Kasumi-1 (cell line): ENCODE measurements at places on chromosomes 7 and 10.

DNA sequence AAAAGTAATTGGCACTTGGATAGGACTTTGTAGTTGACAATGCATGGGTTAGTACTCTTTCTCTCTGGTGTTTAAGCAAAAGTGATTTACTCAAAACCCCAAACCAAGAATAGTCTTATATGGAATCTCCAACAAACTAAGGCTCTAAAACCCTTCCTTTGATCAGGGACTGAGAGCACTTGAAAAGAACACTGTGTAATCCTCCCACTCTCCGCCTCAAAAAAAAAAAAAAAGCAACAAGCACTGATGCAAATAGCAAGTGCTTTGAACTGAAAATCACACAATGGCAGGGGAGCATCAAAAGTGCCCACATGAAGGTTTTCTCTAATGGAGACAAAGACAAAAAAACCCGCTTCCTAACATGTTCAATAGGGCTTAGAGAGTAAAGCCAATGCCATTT is 467.9 kb upstream of the AUTS2 start:
- DNase-seq = no peak

DNA sequence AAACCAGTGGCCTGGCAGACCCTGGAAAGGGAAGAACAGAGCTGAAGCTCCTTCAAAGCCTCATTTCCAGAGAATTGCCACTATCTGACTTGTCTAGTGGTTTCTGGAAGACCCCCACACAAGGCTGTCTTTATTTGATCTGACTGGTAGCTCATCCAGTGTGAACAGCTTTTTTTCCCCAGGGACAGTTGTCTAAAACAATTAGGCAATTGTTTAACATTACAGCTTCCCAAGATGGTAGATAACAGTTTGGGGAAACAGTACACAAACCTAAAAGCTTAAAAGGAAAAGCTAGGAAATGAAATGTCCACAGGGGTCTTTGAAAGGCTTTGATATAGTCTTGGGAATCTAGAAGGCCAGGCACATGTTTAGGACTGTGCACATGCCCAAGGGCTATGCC is 203.4 kb upstream of the CTBP2 start:
- no peak for DNase-seq

GRCh38 chr10:5615316-5615715 is 51.1 kb downstream of the ASB13 start:
- DNase-seq = no peak

DNA sequence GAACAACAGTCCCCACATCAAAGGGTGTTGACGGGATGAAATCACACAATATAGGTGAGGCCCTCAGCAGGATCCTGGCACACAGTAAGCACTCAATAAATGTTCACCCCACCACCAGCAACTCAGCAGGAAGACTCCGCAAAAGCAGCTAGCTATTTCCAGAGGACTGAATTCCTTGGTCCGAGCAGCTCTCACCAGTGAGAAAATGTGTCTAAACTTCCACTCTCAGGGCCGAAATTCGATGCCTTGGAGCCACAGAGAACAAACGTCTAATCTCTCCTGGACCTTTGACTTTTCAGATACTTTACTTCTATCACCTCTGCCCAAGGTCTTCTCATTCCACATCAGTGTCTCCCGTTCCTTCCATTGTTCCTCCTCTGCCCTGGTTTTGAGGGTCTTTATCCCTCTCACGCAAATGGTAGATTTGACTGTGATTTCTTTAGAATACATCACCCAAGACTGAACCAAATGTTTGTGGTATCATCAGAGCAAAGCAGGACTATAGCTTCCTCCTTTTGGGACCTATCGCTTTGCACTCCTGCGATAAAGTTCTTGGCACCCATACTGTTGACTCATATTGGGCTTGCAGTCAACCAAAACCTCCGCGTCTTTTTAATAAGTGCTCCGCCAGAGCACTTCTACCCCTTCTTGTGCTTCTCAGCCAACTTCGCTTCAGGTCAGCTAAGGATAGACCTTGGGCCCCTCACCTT is 903 bp upstream of the NT5C2 start:
- DNase-seq = peak; percentile 65

DNA sequence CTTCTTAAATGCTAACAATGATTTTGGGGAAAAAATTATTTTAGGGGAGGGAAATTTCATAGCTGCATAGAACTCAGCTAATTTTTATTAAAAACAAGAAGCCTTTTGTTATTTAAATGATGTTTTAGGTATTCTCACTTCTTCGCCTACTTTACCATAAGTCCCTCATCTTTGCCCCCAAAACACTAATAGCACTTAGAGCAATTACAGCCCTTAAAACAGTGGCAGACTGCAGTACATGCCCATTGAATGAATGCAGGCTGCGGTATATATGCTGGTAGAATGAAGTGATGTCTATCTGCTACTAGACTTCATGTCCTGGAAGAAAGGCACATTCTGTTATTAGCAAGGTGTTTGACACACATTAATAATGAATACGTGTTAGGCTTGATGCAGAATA is 2.9 kb upstream of the SPAG6 start:
- no peak for DNase-seq

GRCh38 chr10:78890506-78890905 is 178.3 kb upstream of the ZMIZ1 start:
- no peak for DNase-seq
